Fibroblast of pulmonary artery (primary cell): ENCODE measurements at places on chromosomes 16 and 17.
A peak's percentile ranks its signal among the peaks of the same experiment; 100 is the strongest.

- no peak for DNase-seq
Observed at GRCh38 chr17:77324227-77324626, 183.5 kb downstream of the SEC14L1 start.

DNA sequence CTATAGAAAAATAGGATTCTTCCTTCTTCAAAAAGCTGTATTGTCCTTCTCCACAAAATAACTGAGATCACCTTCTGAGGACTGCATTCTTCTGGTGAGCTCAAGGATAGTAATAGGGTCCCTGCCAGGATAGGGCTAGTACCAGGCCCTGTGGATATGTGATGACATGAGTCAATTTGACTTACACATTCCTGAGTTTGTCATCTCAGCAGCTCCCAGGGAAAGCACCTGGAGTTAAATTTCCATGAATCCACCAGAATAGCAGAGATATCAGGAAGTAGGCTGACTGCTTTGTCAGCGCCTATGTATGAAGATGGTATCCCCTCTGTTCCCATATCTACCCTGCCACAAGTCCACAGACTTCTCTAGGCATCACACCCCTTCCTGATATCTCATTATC is 225.8 kb downstream of the PMP22 start:
- no peak for DNase-seq

GRCh38 chr17:9158544-9159452 is 137.5 kb downstream of the NTN1 start:
- DNase-seq: no peak

DNA sequence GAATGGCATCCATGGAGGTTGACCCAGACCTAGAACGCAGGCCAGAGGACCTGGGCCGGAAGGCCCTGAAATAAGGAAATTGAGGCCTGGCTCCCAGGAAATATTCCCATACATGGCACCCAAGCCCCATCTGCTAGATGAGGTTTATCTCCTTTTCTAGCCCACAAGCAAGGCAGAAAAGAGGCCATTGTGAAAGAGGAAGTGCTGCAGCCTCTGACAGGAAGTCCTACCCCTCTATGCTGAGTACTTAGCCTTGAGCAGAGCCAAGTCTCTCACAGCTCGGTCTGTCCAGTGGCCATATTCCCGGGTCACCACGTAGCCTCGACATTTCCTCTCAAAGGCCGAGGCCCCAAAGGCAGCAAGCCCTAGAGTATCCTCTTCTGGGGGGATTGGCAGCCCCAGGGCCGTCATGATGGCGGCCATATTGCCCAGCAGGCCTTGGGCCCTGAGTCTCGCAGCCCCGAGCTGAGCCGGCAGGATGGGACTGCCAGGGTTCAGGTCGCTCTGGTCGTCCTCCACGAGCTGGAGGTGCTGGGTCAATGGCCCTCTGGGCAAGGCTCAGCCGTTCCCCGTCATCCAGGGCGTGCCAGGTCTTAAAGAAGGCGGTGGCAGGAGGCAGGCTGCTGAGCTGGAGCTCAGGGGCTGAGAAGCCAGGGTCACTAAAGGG is 7.8 kb downstream of the CTF1 start:
- DNase-seq: no peak

GRCh38 chr17:80667462-80668277 is 123.0 kb downstream of the RPTOR start:
- no peak for DNase-seq

DNA sequence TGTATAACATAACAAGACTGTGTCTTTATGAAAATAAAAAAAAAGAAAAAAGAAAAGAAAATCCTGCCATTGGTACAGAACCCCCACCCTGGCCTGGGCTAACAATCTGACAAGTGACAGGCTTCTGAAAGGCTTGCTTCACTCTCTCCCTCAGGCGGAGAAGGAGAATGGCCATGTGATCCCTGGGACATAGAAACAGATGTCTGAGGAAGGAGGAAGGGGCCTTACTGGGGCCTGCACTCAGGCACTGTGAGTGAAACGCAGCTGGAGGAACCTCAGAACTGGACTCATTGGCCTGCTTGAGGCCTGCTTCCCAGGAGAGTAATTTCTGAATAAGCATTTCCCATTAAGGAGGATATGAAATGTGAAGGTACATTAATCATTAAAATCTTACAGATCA is 17.5 kb downstream of the MAP3K14 start:
- DNase-seq: no peak

DNA sequence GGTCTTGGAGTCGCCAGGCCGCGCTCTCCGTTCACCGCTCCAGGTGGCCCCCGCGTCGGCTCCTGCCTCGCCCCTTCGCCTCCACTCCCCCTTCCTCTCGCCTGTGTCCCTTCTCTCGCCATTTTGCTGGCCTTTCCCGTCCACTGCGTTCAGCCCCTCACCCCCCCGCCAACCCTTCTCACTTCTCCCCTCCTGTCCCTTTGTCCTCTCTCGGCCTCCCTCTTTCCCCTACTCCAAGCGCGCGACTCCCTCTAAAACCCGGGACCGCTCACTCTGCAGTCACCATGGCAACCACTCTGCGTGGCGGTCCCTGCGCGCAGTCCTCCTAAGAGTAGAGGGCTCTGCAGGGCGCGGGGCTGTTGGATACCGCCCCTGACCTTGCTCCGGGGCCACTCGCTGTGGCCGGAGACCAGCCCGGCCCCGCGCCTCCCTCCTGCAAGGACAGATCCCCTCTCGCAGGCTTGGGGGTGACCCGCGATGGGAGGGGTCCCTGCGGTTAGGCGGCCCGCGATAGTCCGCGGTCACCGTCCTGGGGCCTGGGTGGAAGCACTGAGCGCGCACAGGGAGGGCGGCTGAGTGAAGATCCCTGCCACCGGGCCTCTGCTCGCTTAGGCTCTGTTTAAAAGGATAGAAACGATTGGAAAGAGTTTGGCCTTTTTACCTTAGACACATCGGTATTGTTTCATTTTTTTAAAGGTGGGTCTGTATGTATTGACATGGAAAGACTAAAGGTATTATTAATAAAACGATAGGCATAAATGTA is 454 bp downstream of the CCDC40 start:
- peak; percentile 24 for DNase-seq

- DNase-seq: peak; percentile 56
Observed at GRCh38 chr16:76955629-76956028, 235.4 kb upstream of the MON1B start.

DNA sequence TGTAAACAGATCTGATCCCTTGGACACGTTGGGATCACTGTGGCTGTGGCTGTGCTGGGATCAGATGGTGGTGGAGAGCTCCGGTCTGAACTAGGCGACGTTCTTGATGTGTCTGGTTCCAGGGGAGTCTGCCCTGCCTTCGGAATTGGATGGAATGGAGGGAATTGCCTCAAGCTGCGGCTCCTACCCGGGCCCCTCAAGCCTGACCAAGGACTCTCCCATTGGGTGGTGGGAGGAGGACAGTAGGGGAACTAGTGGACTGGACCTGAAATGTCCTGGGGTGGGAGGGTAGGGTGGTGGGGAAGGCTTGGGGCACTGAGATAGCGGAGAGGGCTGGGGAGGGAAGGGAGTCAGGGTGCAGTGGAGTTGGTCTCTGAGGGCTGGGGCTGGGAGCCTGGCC is 3.2 kb upstream of the UBALD1 start:
- no peak for DNase-seq

DNA sequence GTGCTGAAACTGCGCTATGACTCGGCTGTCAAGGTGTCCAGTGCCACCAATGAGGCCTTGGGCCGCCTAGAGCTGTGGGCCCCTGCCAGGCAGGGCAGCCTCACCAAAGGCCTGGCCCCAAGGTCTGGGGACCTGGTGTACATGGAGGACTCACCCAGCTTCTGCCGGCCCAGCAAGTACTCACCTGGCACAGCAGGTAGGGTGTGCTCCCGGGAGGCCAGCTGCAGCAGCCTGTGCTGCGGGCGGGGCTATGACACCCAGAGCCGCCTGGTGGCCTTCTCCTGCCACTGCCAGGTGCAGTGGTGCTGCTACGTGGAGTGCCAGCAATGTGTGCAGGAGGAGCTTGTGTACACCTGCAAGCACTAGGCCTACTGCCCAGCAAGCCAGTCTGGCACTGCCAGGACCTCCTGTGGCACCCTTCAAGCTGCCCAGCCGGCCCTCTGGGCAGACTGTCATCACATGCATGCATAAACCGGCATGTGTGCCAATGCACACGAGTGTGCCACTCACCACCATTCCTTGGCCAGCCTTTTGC is 25.0 kb downstream of the WNT9B start:
- no peak for DNase-seq

DNA sequence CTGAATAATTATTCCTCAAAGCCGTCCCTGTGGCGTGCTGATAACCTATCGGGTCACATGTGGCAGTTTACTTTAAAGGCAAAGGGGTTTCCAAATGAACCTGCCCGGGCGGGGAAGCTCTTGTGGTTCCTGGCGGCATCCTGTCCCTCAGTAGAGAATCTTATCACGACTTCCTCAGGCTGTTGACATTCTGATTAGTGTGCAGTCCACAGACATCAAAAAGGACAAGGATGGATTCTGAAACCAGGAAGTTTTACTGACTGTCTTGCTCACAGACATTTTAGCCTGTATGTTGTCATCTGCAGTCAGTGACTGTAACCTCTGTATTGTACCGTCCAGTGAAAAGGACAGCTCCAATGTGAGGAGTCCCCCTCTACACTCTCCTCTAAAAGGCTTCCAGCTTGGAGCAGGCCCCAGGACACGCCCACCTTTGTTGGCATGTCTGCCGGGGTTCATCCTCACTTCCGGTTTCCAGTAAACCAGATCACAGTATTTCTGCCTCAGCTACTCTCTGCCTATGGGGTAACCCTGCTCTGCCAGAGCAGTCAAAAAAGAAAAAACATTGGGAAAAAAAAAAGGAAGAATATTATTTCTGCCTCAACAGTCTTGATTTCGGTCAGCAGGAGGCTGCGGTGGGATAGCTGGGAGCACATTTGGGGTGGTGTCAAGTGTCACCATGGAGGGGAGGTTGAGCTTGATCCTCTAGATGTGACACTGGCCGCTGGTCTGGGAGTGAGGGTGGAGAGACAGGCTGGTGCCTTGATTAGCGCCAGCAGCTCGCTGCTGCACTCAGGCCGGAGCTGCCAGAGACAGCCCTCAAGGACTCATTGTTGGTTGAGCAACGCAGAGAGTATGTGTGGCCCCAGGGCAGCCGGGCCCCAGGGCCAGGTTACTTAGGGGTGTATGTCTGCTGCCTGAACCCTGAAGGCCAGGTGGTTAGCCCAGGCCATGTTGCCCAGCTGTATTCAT is 89.0 kb upstream of the DNAH17 start:
- no peak for DNase-seq

- no peak for DNase-seq
Observed at GRCh38 chr16:3009568-3010390, 2.9 kb upstream of the CLDN9 start.

DNA sequence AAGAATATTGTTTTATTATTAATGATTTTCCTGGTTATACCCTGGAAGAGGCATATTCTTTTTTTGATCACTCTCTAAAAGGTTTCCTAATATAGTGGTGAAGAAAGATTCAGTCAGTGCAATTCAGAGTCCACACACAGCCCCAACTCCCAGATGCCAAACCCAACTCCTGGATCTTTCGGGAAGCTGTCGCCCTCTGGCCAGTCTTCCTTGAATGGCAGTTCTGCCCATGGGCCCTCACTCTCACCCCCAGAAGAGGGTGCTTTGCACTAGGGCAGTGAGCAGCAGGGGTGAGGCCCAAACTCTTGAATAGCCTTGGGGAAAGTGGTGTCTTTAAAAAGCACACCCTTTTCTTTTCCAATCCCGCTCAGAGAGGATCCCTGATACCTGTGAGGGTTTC is 11.0 kb downstream of the KRT32 start:
- no peak for DNase-seq

DNA sequence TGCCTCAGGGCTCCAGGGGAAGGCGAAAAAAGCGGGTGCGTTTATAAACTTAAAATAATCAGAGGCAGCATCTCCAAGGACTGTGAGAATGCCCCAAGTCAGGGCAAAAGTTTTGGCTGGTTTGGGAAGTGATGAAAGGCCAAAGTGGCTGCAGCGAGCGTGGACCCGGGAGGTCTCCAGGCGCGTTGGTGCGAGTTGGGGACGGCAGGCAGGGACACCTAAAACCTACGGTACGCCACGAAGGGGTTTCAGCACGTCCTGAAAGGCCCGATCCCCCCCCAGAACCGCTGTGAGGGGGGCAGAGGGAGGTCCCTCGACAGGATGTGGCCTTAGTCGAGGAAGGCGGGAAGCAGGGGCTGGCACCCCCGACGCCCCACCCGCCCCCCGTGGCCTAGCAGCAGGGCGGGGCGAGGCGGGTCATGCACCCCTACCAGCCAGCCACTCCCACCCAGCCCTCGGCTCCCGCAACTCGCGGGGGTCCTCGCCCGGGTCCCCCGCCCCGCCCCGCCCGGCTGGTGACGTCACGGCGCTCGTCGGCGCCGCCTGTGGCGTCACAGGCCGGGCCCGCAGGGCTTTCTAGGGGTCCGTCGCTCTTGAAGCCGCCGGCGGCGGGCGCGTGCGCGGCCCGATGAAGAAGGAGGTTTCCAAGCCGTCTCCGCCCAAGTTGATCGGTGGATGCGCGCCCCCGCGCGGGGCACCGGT is at the start of gene MYCBPAP:
MYCBPAP (plus strand) TSS at position 569 of the 702 bp plus-strand sequence. CDS start 236 bp downstream, outside the sequence.
- peak; percentile 72 for DNase-seq

DNA sequence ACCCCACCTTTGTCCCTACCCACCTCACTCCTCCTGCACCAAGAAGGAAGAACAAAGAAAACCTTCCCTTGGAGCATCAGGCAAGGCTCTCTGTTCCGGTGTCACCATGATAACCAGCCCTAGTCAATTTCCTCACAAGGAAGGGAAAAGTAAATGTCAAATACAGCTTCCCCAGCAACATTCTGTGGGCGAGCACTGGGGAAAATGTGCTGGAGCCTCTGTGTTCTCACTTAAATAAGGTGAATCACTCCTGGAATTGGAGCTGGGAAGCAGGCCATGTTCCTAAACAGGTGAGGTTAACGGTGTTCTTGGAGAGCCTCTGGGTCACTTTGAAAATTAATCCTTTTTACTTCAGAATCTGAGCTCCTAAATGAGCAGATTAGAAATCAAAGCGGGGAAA is 427.9 kb upstream of the ERCC4 start:
- no peak for DNase-seq

- DNase-seq: no peak
Observed at GRCh38 chr16:49800876-49801275, 55.0 kb downstream of the ZNF423 start.
